Colonic mucosa (tissue), 4 donors: ENCODE measurements at places on chromosomes 4 and X. TPM values are rescaled to one million over a fixed set of nuclear protein-coding genes. Genes with fewer than 3 reads are reported as not detected.
A peak's percentile ranks its signal among the peaks of the same experiment; 100 is the strongest.

- DNase-seq, result no peak
Measured at GRCh38 chr4:176601124-176601523, 191.6 kb downstream of the VEGFC start.

DNA sequence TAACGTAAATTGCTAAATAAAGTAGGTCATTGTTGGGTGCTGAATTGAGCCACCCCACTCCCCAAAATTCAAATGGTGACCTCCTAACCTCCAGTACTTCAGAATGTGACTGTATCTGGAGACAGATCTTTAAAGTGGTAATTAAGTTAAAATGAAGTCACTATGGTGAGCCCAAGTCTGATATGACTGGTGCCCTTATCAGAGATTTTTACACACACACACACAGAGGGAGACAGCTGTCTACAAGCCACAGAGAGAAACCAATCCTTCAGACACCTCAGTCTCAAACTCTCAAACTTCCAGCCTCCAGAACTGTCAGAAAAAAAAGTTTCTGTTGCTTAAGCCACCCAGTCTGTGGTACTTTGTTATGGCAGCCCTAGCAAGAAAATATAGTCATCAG lies 879.2 kb upstream of the INTU start:
- DNase-seq, result no peak

- DNase-seq, result no peak
Measured at GRCh38 chrX:45628041-45628440, 427.4 kb upstream of the DIPK2B start.

- peak; percentile 33 for DNase-seq
Measured at GRCh38 chrX:151902813-151903591, 9.7 kb upstream of the MAGEA4 start.

DNA sequence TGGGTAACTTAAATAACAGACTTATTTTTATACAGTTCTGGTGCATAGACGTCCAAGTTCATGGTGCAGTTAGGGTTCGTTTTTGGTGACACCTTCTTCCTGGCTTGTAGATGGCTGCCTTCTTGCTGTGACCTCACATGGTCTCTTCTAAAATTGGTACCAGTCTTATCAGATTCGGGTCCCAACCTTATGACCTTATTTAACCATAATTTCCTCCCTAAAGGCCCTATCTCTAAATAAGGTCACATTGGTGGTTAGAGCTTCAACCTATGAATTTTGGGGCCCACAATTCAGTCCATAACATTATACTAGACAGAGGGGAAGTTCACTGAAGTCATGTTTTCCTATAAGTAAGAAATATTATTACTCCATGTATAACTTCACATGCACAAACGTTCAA lies 128.0 kb downstream of the CFAP299 start:
- DNase-seq, result no peak

- no peak for DNase-seq
Measured at GRCh38 chrX:78831523-78831922, 84.0 kb downstream of the LPAR4 start.

The GAR1 gene
- total RNA-seq, result 16.8 TPM

The NAA11 gene
- not detected for total RNA-seq
